Chondrocyte (in vitro differentiated cells): ENCODE measurements at places on chromosomes 5 and 9.

- DNase-seq = no peak
Measured at GRCh38 chr9:70105147-70105546, 61.5 kb downstream of the MAMDC2 start.

DNA sequence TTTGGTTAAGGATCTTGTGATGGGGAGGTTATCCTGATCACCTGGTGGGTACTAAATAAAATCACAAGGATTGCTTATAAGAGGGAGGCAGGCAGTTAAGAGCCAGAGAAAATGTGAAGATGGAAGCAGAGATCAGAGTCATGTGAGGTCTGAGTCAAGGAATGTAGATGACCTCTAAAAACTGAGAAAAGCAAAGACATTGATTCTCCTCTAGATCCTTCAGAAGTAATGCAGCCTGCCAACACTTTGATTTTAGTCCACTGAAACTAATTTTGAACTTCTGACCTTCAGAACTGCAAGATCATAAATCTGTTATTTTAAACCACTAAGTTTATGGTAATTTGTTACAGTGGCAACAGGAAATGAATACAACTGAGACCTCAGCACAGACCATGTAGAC is 499.0 kb downstream of the GADD45G start:
- DNase-seq = no peak

DNA sequence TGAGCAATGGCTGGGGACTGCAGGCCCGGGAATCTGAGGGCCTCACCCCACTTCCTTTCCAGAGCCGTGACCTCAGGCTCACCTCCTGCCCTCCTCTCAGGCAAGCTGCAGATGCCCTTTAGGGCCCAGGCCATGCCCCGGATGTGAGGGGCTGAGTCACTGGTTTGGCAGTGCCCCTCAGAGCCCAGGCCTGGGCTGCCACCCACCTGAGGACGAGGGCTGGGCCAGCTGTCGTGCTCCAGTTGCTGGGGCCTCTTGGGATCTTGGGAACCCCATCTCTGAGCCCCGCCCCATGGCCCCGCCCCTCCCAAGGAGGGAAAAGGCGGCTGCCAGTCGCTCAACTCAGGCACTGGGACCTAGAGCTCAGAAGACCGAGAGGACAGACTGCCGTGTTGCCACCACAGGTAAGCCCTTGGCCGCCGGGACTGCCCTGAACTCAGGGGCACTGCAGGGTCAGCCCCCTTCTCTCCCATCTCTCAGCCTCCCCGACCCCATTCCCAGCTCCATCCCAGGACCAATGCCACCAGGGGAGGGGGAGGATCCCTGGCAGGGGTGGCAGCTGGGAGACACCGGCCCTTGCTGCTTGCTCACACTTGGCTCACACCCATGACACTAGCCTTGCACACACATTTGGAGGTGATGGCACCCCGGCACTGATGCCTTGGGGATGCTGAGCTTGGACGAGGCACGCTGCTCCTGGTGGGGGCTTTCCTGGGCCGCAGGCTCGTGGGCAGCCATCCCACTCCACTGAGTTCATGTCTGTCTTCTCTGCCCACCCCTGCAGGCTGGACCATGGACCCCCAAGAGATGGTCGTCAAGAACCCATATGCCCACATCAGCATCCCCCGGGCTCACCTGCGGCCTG is at the start of gene CYSRT1:
Gene CYSRT1 (plus strand): TSS at position 345 of the 865 bp plus-strand sequence. CDS start 448 bp downstream, at position 793.
- no peak for DNase-seq

GRCh38 chr5:16626696-16627264 is 10.0 kb upstream of the RETREG1 start:
- no peak for DNase-seq

- no peak for DNase-seq
Measured at GRCh38 chr5:82421119-82421518, 143.0 kb upstream of the RPS23 start.

DNA sequence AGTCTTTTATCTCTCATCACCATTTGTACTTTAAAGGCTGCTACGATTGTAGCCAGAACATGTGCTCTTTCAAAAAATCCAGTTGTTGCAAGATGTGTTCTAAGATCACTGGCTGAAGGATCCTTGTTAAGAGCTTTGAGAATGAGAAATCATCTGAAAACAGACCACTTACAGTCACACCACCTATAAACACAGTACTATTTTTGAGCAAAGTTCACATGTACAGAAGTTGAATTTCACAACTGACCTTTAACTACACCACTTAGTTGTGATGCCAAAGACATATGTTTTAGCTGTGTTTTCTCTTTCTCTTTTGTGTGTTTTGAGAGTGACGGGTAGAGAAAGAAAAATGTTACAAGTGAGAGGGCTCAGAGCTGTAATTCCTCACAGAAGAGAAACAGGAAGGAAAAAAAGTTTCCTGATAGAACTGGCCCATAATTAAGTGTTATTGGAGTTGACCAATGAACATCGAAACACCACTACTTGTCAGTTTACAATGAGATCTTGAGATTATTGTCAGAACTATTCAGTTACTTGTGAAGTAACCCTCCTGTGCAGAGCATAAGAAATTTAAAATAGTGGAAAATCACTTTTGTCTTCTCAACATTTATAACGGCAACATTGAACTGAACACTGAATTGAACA is 245.4 kb downstream of the MLLT3 start:
- no peak for DNase-seq

DNA sequence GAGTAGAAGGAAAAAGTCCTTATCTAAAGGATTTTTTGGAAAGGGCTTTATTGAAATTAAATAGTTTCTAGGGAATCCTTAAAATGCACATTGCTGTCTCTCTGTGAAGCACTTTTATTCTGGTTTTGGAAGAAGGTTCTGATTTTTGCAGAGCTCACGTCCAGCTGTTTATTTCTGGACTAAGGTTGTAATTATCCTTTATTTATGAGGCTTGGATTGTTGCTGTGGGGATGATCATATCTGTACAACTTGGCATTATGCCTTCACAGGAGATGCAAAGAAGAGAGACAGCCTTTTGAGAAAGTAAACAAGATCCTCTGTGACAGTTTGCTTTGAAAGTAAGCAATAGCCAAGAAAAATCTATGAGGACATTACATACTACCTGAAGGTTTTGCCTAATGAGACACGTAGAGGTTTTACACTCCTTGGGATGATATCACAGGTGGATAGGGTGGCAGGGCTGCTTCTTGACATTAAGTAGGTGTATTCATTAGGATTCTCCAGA is 14.6 kb downstream of the SMARCA2 start:
- DNase-seq = no peak

DNA sequence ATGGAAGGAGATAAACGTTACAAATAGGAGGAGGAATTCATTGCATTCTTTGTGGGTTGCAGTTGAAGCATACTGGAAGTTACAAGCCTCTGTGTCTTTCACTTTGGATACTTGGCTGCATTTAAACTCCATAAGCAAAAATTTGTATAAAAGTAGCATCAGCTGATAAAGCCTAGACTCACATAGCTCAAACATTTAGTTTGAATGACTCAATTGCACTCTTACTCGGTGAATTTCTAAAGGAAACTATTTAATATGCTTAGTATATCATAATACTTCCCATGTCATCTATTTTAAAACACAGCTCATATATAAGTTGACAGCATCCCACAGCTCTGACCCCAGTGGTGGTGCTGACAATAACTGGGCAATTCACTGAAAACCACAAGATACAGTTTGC is 596.6 kb upstream of the ZNF608 start:
- DNase-seq = no peak

GRCh38 chr5:6493681-6494454 is 45.2 kb downstream of the UBE2QL1 start:
- DNase-seq = no peak

- DNase-seq = no peak
Measured at GRCh38 chr9:88587885-88588649, 53.1 kb downstream of the NXNL2 start.
